ENCODE measurements at places on chromosomes 11 and 22. TPM values are rescaled to one million over a fixed set of nuclear protein-coding genes. Genes with fewer than 3 reads are reported as not detected.

- no peak for DNase-seq
These were observed 78.3 kb downstream of the EMSY start for GRCh38 chr11:76523147-76523546.

DNA sequence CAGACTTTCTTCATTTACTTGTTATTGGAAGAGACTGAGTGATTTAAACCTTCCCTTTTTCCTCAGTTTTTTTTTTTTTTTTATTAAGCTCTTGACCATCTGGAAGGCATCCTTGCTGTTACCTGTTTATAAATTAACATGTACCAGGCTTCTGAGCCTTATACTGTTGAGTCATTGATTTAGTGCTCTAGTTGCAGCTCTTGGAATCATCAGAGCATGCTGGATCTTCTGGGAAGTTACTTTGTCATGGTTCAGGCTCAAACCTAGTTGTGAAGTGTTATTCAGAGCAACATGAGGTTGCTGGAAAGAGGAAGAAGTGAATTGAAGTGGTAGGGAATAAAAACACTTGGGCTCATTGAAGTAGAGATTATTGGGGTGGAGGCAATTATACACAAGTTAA is 6.3 kb downstream of the ZDHHC5 start:
- no peak for DNase-seq

DNA sequence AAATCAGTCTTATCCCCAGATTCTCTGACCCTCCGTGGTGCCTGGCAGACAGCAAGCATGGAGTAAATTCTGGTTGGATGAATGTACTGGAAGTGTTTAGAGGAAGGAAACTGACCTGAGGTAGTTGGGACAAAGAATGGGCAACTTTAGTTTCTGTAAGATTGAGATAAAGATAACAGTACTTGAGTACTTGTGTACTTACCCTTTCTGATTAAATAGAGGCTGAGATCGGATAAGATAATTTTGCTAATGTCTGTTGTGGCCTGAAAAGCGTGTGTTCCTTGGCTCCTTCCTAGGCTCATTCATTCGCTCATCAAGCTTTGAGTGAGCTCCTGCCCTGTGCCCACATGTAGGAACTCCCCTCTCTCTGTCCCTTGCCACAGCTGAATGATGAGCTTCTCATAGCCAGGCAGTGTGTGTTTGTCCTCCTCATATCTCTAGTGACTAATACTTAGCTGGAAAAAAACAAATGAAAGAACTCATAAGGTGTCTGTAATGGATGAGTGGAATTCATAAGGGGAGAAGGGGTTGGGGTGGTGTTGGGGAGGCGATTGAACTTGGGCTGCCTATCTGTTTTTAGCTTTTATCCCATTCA is 118.1 kb downstream of the DBX1 start:
- no peak for DNase-seq

DNA sequence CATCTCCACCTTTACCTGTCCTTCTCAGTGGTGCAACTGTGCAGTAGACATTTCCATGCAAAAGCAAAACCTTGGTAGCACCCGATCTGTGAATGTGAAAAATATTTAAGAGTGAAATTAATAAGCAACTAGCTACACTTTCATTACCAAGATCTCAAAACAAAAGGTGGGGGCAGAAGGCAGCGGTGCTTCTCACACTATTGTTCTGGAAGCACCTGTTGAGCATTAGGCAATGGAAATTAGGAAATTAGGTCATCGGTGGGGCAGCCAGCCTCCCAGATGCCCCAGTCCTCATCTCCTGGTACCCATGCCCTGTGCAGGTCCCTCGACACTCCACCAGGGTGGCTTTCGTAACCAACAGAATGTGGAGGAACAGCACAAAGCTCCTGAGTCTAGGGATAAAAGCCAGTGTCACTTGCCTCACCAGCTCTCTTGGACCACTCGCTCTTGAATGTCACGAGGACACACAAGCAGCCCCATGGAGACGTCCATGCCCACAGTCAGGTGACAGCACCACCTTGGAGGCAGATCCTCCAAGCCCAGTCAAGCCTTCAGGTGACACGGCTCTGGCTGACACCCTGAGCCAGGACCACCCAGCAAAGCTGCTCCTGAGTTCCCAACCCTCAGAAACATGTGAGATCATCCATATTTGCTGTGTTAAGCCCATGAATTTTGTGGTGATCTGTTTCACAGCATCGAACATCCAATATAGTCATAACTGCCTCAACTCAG is 3.3 kb downstream of the LTO1 start:
- no peak for DNase-seq

- DNase-seq: no peak
These were observed 34.0 kb downstream of the TTC17 start for GRCh38 chr11:43392713-43393112.

- DNase-seq: no peak
These were observed 29.8 kb upstream of the CHRM4 start for GRCh38 chr11:46421257-46421880.

DNA sequence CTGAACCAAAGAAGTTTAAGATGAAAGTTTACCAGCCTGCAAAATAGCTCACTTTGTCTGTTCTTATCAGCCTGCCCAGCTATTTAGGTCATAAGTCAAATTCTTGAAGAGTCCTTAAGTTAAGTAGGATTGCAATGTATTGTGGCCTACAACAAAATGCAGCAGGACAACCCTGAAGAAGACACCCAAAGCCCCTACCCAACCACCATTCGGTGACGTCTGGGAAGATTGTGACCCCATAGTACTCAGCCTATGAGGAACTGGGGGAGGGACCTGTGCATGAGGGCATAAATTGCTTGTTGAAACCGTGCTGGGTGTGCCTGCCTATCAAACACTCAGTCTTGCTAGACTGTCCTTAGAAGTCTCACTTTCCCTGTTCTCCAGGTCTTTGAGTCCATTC is 50.5 kb upstream of the FDX1 start:
- DNase-seq: no peak

DNA sequence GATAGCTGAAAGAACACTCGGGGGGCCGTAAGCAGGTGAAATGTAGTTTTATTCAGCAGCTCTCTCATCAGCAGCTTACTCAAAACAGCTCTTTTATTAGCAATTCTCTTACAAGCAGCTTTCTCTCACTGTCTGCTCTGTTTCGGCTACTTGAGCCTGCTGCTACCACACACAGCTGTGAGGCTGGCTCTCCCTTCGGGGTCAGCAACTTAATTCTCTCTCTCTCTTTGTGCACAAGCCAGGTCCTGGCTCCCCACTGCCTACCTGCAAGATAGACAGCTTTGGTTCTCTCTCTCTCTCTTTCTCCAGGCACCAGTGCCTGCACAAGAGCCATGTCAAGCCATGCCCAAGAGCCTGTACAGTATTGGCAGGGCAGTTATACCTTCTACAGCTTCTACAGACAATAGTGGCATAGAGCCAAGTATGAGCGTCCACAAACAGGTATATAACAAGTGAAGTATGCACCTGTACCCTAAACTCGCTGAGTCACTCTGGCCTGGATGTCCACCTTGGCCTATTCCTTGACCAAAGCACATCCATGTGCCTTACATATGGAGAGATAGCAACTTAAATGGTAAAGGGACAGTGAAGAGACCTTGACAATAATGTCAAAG is 110.8 kb downstream of the MTNR1B start:
- DNase-seq: no peak

- no peak for DNase-seq
These were observed 11.7 kb upstream of the CSTF3 start for GRCh38 chr11:33172996-33173395.

- DNase-seq: no peak
These were observed 5.3 kb upstream of the CDC42BPG start for GRCh38 chr11:64849598-64850356.

- DNase-seq: peak; percentile 10
These were observed 96.9 kb upstream of the PITPNB start for GRCh38 chr22:28015676-28016601.

- no peak for DNase-seq
These were observed 9.1 kb upstream of the MN1 start for GRCh38 chr22:27810609-27811151.

DNA sequence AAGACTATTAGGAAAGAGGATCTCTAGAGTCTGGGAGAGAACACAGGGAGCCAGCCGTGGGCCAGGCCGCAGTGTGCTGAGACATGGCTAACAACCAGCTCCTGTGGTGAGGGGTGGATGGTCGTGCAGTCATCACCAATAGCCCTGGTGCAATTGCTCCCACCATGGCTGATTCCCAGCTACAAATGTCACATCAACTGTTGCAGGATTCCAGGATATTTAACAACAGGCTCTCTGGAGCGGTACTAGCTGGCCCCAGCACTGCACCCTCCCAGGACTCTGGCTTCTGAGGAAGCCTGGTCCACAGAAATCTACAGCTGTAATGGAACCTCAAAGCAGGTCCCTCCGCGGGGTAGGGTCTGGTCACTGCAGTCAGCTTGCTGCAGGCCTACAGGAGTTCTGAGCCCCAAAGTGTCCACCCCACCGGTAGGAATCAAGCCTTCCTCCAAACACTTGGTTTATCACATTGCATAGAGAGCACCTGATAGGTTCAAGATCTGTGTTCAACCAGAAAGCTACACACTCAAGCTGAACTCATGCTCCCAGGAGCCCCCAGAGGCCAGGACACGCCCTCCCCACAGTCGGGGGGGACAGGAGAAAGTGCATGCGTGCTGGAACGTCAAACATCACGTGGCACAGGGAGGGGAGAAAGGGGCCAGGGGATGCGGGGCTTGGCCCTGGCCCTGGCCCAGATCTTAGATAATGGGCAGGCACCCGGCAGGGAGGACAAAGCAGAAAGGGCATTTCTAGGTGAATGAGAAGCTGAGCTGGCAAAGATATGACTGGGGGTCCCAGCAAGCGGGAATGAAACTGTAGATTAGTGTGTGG is 609.0 kb downstream of the TBC1D22A start:
- no peak for DNase-seq

GRCh38 chr11:77668760-77669159 is 31.2 kb upstream of the CLNS1A start:
- no peak for DNase-seq

- no peak for DNase-seq
These were observed 96.7 kb upstream of the DDI1 start for GRCh38 chr11:103939694-103940093.

DNA sequence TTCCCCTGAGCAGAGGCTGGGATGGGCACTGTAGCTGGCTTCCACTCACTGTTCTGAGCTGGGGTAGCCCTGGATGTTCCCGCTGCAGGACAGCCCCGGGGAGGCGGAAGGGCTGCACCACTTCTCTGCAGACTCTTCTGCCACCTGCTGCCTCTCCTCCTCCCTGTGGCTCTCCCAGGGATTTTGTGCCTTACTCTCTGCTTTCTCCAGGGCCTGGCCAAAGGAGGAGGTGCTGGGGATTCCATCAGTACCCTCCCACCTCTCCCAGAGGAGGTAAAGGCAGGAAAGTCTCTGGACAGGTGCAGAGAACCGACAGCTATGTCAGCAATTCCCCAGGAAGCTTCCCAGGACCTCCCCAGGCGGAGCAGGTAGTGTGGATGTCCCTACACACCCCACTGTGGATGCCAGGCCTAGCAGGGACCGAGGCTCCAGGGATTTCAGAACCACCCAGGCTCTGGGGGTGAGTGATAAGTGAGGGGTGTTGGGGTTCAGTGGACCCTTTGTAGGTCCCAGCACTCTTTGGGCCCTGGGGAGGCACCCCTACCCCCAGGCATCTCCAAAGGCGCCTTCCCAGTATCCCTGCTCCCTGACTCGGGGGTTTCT is 11.3 kb downstream of the DUSP8 start:
- peak; percentile 21 for DNase-seq

GRCh38 chr11:122146475-122146874 is 30.5 kb upstream of the BLID start:
- DNase-seq: no peak

GRCh38 chr11:117319214-117319840 is 3.3 kb upstream of the BACE1 start:
- DNase-seq: no peak

DNA sequence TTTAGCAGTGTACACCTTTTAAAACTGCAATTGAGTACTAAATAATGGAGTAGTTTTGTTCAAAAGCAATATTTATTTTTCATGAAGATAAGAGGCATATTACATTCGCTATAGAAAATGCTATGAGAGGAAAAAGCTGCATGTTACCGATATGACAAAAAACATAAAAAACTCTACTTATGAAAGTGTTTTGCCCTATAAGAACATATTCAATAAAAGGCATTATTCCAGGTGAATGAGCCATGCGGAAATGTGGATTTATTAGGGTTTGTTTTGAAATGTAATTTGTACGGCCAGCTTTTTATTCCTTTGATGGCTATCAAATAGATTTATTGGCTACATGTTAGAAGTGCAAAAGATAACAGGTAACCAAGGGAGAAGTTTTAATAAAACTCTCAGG is 129.3 kb upstream of the DDI1 start:
- DNase-seq: no peak

- no peak for DNase-seq
These were observed 1850.2 kb upstream of the RAG2 start for GRCh38 chr11:38448284-38448683.

- no peak for DNase-seq
These were observed 32.5 kb upstream of the IZUMO1R start for GRCh38 chr11:94271885-94272372.

DNA sequence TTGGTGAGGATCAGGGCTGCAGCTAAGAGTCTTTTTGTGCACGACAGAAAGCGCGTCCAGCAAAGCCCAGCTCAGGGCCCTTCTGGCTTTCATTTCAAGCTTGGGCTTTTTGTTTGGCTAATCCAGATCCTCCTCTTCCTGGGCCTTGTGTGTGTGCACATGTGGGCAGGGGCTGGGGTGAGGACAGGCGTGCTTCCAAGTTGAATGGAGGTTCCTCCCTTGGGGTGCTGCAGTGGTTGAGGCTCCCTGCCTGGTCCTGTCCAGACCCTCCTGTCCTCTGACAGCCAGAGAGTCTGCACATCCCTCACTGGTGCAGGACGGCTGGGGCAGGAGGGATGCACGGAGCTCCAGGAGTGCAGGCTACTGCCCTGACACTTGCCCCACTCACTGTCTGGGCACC is 62.0 kb upstream of the NECTIN1 start:
- peak; percentile 24 for DNase-seq

GRCh38 chr11:126497581-126498122 is 142.2 kb downstream of the ST3GAL4 start:
- no peak for DNase-seq

The ANKK1 gene
- total RNA-seq: not detected

The DEFB131B gene
- not detected for total RNA-seq

The IGSF22 gene
- total RNA-seq: 1.1 TPM

The AIFM3 gene
- 0.64 TPM for total RNA-seq

The CARD18 gene
- not detected for total RNA-seq

The MYO18B gene
- total RNA-seq: 0.25 TPM

The TSGA10IP gene
- not detected for total RNA-seq

The OR10D3 gene
- 0.29 TPM for total RNA-seq

The NXPE1 gene
- total RNA-seq: not detected

The APBB1 gene
- total RNA-seq: 142 TPM

The FOLH1 gene
- total RNA-seq: 1.1 TPM

The TFIP11 gene
- total RNA-seq: 39.9 TPM

The HORMAD2 gene
- not detected for total RNA-seq

The SNX32 gene
- total RNA-seq: 14.7 TPM
